Left lung (tissue), 14 donors: ENCODE measurements at places on chromosomes 6 and 20.

DNA sequence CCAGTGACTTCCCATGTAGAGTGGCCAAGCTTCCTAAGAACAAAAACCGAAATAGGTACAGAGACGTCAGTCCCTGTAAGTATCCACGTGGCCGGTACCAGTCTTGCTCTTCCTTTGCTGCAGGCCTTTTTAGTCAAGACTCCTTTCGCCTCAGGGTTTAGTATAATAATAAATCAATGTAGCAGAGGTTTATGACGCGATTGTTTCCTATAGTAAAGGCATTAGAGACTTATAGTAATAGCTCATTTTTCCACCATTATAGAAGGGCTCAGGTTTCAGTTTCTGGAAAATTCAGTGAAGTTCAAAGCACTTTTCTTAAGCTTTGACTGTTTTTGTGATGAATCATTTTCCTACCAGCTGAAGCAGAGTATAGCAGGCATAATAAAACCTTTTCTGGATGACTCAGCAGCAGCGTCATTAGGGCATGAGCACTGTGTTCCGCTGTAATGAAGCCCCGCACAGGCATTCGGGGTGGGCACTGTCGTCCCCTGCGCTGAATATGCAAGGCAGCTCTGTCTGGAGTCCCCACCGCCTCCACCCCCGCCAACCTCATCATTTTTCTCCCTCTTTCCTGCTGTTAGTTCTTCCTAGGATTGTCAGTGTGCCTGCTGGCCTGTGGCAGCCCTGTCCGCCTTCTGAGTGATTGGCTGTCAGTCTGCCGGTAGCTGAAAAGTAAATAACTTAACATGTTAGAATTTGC, 51.3 kb downstream of the PTPN1 start:
- no peak for DNase-seq

- DNase-seq, result no peak
Measured at GRCh38 chr6:5580736-5581581, 319.6 kb downstream of the FARS2 start.

- no peak for DNase-seq
Measured at GRCh38 chr20:47421076-47421475, 64.6 kb upstream of the ZMYND8 start.

- DNase-seq, result no peak
Measured at GRCh38 chr20:2300420-2300819, 4.6 kb downstream of the TGM3 start.

DNA sequence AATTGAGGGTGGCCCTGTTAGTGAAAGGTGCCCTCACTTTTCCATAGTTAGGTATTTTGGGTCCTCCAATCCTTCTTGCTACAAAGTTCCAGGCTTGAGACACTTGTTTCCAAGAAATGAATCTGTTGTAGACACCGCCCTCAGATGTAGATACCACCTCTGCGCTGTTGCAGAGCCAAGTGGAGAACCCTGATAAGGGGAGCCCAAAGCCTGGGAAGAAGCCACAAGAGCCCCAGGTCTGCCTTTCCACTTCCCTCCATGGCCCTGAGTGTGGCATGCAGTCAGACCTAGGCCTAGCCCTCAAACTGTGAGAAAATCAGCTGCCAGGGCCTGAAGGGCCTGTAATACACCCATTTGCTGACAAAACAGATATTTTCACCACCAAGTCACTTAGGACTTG, 37.1 kb downstream of the DTD1 start:
- DNase-seq, result no peak

- DNase-seq, result no peak
Measured at GRCh38 chr6:151365233-151365632, 26.1 kb downstream of the ZBTB2 start.

GRCh38 chr20:23245553-23246181, 104.9 kb upstream of the NXT1 start:
- DNase-seq, result no peak

DNA sequence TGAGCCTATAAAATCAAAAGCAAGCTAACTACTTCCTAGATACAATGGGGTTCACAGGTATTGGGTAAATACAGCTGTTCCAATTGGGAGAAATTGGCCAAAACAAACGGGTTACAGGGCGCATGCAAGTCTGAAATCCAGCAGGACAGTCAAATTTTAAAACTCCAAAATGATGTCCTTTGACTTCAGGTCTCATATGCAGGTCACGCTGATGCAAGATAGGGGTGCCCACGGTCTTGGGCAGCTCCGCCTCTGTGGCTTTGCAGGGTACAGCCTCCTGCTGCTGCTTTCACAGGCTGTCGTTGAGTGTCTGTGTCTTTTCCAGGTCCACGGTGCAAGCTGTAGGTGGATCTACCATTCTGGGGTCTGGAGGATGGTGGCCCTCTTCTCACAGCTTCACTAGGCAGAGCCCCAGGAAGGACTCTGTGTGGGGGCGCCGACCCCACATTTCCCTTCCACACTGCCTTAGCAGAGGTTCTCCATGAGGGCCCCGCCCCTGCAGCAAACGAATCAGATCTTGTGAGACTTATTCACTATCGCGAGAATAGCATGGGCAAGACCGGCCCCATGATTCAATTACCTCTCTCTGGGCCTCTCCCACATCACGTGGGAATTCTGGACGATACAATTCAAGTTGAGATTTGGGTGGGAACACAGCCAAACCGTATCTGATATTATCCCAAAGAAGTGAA, 11.9 kb upstream of the SMIM29 start:
- DNase-seq, result no peak

DNA sequence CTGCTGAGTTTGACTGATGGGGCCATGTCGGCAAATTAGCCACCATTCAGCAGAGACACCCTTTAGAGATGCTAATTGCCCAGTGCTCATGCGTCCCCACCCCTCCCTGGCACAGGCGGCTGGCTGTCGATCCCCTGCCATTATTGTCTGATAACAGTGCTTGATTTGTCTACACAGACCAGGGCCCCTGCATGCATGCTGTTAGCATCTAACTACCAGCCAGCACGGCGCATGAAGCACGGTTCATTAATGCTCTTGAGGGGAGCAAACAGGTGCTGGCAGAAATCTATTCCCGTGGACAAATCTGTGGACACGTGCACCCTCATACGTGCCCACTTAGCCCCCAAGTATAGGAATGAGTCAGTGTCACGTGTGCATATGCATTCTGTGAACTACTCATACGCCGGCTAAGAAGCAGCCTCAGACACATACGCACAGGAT, 32.2 kb downstream of the KCNB1 start:
- no peak for DNase-seq

- DNase-seq, result no peak
Measured at GRCh38 chr6:19299129-19299528, 538.0 kb upstream of the ID4 start.
